ENCODE measurements at places on chromosomes 2 and 18. TPM values are rescaled to one million over a fixed set of nuclear protein-coding genes. Genes with fewer than 3 reads are reported as not detected.

DNA sequence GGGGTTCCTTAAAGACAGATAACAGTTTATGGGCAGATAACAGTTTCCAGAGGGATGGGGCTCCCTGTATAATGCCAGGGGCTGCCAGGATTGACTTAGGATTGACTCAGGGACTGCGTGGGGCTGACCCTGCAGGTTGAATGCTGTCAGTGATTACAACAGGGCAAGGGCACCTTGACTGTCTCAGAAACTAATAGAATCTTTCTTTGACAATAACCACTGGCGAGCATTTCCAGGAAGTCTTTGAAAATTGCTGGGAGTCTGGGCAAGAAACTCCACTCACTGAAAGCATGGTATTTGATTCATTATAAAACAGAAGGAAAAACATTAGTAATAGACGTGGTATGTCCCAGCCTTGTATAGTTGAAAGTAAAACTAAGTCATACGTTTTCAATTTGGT lies 101.0 kb downstream of the GPD2 start:
- no peak for DNase-seq

DNA sequence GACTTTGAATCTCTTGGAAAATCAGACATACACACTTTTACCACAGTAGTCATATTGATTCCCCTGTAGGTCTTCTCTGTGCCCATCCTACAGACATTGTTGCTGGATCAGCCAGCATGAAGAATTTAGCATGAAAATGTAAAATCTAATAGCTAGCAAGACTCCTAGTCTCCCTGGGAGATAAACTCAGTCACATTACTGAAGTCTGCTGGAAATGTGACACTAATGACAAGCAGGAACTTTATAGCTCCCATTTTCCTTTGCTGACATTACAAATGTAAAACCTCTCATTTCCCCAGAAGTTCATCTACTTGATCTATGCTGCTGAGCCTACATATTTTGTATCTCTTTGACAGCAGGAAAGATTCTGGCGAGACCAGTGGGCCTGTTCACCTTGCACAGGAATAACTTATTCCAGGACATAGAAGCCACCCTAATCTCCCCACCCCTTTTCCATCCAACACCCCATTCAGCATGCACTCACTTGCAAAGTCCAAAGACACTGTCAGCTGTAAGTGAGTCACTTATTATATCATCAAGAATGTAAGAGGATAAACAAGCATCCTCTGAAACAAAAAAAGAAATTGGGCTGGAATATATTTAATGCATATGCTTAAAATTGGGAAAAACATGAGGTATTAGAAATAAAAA lies 648.3 kb upstream of the PKDCC start:
- no peak for DNase-seq

GRCh38 chr18:3973191-3973850 lies 481.8 kb downstream of the DLGAP1 start:
- no peak for DNase-seq

Gene MAP3K19
- total RNA-seq: not detected

DNA sequence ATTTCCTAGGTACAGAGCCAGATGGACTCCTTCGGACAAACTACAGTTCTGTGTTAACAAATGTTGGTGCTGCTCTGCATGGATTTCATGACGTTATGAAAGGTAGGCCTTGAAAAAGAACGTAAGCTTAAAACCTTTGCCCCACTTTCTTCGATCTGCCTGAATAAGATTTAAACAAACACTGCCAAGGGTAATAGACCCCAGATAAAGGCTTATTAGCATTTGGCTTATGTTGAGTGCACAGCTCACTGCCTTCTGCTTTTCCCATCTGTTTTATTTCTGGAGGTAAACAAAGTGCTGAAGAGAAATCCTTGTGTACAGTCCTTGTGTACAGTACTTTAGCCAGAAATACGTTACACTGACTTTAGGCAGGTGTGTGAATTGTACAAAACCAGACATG lies 50.0 kb upstream of the STON1 start:
- no peak for DNase-seq

DNA sequence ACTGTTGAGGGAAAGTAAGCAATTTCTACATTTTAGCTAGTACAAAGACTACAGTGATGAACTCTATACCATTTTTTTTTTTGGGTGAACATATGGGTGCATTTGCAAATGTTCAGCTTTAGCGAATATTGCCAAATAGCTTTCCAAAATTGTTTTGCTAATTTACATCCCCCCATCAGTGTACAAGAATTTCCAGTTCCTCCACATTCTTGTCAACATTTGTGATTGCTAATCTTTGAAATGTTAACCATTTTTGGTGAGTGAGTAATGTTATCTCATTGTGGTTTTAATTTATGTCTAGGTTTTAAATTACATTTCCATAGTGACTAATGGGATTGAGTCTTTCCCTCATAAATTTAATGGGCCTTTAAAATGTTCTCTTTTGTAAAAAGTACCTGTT lies 16.4 kb upstream of the CNRIP1 start:
- DNase-seq: no peak

GRCh38 chr2:189799030-189799331 lies 14.7 kb downstream of the PMS1 start:
- no peak for DNase-seq

GRCh38 chr2:231521443-231521842 lies 8.8 kb downstream of the NMUR1 start:
- no peak for DNase-seq
